Foreskin keratinocyte (primary cell): ENCODE measurements at places on chromosomes 6 and 20.

DNA sequence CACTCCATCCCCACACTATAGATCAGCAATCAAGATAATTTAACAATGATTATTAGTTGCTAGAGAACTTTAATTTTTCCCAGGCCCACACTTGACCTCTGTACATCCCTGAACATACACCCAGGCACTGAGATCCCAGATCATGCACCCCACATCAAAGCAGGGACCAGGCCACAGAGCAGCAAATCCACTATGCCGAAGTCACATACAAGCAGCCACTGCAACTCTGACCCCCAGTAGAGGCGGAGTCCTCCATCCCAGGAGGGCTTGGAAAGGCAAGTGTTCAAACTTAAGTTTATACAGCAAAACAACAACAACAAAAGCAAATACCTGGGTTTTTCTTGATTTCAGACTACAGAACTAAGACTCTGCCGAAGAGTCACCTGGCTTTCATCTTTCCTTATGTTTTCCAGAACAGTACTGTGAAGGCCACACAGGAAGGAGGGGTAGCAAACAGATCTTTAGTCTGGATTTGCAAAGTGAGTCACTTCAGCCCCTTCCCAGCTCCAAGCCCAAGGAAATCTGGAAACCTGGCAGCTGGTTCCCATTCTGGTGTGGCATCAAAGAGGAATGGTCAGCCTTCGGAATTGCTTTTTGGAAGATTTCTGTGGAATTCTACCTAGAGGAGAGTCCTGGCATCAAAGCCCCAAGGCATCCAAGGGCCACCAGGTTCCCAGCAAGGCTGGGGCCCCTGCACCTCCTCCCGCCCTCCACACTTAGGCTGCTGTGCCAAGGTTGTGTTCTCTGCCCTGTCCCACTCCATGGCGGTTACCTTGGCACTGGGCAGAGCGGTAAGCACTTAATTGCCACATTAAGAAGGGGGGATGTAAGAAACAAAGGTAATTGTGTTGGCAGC lies 7.3 kb downstream of the JAG1 start:
- peak; percentile 2 for DNase-seq

GRCh38 chr6:128240024-128240428 lies 280.4 kb downstream of the PTPRK start:
- DNase-seq: no peak

DNA sequence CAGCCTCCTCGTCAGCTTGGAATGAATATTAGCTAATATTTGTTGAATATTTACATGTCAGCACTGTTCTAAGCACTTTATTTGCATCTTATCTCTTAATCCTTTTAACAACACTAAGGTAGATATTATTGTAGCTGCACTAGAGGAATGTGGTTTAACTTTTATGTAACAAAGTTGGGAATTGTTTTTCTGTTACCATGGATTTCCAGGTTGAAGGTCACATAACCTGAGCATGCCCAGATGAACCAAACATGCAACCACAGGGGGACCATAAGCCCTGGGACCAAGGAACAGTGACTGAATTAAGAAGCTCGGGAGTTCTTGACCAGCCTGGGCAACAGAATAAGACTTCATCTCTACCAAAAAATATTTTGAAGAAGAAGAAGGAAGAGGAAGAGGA lies 29.1 kb upstream of the YWHAB start:
- DNase-seq: no peak

- no peak for DNase-seq
These were observed 17.5 kb downstream of the KIF25 start for GRCh38 chr6:168015009-168015408.

DNA sequence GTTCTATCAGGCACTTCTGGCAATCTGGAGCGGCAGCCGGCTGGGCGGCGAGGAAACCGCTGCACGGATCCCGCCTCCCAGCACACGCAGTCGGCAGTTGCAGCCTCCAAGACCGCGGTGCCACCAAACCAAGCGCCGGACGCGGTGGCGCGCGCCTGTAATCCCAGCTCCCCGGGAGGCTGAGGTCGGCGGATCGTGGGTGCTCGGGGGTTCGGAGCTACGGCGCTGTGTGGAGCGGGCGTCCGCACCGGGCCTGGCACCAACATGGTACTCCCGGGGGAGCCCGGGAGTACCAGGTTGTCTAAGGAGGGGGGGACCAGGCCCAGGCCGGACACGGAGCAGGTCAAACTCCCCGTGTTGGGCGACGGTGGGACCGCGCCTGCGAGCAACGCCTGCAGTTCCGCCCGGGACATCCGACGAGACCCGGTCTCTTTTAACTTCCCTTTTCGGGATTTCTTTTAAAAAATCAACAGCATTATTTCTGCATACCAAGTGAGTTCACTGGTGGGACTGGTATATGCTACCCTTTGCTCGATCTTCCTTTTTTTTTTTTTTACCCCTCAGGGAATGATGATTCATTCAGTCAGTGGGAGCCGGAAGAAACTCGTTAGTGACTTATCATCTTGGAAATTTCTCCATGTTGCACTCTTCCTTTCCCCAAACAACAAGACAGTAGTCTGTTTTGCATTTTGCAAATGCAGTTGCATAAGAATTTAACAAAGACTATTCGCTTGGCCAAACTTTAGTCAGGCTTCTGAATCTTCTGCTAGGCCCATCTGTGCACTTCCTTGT lies 27.6 kb downstream of the ZNF311 start:
- DNase-seq: peak; percentile 89

DNA sequence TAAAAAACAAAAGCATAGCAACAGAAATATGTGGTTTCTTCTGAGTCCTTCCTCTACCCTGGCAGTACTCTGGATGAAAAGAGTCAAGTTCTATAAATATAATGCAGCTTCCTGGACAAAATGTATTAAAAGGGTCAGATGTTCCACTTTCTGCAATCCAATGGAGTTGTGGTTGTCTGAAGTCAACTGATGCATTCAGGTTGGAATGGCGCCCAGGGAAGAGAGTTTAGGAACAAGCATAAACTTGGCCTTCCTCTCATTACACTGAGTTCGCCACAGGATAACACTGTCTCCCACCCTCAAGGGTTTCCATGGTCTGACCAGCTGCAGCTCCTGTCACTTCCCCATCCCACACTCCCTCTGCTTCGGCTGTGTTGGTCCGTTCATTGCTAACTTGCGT lies 66.4 kb downstream of the PLEKHG1 start:
- DNase-seq: no peak

GRCh38 chr20:45041464-45042337 lies 59.2 kb downstream of the KCNS1 start:
- DNase-seq: peak; percentile 80

DNA sequence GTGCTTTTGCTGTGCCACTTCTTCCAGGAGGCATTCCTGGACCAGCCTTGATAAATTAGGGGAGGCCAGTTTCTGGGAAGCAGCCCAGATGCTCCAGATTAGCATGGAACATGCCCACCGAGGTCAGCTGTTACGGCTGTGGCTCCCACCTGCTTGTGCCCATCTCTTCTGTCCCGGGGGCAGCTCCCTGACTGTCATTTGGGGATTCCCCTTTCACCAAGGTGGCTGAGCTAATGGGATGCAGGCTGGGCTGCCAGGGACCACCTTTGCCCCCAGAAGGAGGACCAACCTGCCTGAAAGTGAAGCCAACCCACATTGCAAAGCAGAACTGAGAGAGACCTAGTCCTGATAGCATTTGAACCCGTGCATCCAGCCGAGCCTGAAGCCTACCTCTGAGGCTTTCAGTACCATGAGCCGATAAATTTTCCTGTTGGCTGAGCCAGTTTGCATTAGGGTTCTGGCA lies 85.3 kb downstream of the PTPN1 start:
- no peak for DNase-seq

DNA sequence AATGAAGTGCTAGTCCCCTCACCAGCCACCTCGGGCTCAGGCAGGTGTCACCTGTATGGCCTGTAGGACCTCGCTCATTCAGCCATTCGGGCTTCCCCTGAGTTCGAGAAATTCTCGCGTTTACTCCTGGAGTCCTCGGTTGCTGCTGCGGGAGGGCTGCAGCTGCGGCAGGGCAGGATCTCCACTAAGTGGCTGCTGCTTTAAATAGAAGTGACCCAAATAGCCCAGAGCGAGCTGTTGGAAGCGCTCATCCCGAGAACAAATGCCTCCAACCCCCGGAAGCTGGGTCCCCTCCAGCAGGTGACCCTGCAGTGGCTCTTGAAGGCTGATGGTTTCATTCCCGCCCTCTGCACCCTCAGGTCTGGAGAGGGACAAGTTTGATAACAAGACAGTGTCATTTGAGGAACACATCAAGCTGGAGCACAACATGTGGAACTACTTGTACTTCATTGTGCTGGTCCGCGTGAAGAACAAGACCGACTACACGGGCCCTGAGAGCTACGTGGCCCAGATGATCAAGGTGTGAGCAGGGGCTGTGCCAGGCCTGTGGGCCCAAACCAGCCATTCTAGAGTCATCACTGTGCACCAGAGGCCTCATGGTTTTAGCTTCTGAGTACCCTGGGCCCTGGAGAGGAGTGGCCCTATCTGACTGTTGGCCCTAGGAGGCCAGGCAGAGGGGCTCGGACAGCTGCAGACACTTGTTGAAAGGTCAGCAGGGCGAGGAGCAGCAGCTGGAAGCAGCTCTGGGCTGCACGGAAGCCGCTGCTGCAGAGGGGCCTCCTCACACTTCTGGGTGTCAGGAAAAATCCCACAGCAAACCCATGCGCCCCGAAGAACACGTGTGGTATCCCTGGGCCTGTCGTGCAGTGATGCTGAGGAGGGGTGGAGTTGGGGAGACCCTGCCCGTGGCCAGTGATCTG lies 18.1 kb downstream of the UQCC2 start:
- no peak for DNase-seq

- DNase-seq: no peak
These were observed 26.9 kb downstream of the RING1 start for GRCh38 chr6:33235221-33235634.

GRCh38 chr6:121839896-121840295 lies 404.4 kb downstream of the GJA1 start:
- no peak for DNase-seq

DNA sequence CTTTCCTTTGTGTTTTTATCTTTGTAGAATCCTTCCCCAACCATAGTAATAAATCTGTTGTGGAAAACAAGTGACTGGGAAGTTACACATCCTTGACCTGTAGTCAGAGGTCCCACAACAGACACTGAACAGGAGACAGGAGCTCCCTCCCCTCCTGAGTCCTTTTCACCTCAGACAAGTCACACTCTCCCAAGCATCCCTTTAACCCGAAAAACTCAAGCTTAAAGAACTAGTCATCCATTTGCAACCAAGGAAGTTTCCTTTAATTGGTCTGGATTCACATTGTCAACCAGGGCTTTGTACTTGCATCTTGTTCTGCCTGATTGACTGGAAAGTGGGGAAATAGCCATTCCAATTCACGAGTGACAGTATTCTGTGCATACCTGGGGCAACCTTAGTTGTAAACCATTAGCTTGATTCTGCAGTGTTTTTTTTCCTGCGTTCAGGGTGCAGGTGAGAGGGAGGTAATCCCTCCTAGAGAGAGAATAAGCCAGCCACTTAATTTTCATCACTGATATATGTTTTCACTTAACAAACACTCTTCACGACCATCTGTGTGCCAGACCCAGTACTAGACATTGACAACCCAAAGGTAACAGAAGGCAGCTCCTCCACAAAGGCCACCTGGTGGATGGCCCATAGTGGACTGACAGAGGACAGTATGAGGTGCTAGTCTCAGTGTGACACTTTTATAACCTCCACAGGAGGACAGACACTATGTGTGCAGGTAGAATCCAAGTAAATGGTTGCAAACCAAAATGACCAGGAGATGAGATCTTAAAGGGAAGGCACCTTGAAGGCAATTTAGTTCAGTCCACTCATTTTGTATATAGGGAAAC lies 112.4 kb downstream of the SLX4IP start:
- no peak for DNase-seq

DNA sequence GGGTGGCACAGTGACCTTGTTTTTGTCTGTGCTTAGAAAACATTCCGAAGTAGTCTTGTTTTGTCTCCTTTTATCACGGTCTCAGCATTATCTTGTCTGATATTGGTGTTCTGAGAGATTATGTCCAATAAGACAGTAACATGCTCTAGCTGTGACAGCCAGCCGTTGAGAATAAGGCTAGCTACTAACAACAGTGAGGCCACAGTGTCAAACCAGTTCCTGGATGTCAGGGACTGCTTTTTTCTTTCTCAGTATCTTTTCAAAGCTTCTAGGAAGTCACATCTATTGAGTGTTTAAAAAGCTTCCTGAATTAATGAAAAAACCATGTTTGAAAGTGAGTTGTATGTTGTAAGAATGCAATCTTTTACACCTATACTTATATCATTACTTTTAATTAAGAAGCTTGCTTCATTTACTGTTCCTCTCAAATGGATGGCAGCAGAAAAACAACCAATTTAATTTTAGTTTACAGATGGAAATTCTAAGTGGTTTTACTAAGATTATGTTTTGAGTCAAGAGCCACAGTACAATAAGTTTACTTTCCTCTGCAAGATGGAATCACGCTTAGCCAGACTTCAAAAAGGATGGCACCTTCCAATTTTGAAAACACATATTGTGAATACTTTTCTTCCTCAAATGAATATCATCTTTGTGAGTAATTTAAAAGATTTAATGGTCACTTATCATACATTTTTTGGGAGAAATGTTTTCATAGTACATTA lies 53.1 kb downstream of the MAP3K7 start:
- no peak for DNase-seq

DNA sequence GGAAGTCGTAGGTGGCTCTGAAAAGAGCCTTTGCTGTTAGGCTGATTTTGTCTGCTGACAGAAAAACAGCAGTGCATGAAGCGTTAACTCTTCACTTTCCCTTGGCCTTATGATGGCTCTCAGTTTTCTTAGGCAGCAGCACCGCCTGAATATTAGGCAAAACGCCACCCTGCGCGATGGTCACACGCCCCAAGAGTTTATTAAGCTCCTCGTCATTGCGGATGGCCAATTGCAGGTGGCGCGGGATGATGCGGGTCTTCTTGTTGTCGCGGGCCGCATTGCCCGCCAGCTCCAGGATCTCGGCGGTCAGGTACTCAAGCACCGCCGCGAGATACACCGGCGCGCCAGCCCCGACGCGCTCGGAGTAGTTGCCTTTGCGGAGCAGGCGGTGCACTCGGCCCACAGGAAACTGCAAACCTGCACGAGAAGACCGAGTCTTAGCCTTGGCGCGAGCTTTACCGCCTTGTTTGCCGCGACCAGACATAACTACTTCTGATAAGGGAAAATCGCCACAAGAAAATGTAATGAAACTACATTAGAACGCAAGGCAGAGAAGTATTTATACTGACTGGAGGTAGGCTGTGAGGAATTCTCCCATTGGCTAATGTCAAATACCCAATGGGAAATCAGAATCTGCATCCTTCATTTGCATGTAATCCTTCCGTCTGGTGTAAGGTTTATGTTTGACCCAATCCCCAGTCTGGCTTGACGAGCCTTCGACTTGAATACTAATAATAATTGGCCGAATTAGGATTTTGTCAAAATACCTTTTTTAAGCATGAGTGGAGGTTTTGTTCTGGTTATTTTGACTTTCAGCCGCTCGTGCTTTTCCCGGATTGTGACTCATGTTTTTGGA lies 53.9 kb upstream of the HFE start:
- DNase-seq: peak; percentile 93

GRCh38 chr6:135411339-135411738 lies 86.2 kb downstream of the AHI1 start:
- DNase-seq: no peak

- no peak for DNase-seq
These were observed 175.7 kb upstream of the PLN start for GRCh38 chr6:118372413-118372812.

- peak; percentile 68 for DNase-seq
These were observed 146.2 kb downstream of the DLL1 start for GRCh38 chr6:170144571-170145271.

- DNase-seq: no peak
These were observed 6.0 kb downstream of the CTSZ start for GRCh38 chr20:59001068-59001448.
